ENCODE measurements at places on chromosomes 6 and 20.
A peak's percentile ranks its signal among the peaks of the same experiment; 100 is the strongest.

DNA sequence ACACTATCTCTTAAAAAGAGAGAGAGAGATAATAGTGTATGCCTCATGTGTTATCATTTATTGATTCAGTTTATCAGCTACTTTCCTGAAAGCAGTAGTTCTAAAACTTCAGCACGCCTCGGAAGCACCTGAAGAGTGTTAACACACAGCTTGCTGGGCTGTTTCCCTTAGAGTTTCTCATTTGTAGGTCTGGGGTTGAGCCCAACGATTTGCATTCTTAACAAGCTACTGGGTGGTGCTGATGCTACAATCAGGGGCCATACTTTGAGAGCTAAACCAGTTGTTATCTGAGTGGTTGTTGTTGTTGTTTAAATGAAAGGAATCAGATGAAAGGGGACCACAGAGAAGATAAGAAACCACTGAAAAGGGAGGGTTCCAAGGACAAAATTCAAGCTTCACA is 32.6 kb downstream of the SIM1 start:
- DNase-seq = no peak

DNA sequence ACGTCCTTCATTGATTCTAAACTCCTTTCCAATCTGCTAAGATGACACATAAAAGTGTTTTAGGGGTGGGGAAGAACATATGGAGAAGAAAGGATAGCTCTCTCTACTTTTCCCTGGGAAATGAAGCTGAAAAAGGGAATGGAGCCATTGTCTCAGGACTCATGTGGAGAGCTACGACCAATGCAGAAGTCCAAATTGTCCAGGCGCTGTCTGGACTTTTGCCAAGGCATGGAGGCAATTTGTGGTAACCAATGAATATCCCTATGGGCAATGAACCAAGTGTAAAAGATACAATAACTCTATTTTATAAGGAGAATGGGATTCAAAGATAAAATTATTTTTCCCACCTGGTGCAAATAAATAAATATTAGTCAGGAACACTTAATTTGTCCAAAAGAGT is 16.1 kb downstream of the FBXL4 start:
- no peak for DNase-seq

DNA sequence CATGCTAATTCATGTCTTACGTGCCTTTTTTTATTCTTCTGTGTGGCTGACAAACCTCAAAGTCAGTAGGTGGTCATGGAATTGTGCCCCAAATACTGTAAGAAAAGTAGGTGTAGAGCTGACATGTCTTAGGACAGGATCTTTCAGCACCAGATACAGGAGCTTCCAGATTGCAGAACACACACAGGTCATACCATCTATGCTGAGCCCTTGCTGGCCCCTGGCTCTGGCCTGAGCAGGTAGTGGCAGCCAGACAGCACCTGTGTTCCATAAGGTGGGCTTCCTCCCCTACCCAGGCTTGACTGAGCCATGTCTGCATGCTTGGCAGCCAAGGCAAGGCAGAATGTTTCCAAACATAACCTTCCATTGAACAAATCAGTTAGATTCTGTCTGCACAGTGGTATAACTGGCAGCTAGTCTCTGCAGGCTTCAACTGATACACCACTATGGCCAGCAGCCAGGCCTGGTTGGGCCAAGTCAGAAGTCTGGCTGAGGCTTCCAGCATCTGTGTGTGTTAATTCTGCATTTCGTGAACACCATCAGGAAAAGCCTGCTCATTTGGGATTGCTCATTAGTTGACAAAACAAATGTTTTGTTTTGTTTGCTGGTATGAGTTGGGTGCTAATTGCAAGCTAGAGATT is 366.5 kb downstream of the FOXA2 start:
- no peak for DNase-seq

- no peak for DNase-seq
Measured at GRCh38 chr6:127630800-127631199, 53.8 kb downstream of the C6orf58 start.

DNA sequence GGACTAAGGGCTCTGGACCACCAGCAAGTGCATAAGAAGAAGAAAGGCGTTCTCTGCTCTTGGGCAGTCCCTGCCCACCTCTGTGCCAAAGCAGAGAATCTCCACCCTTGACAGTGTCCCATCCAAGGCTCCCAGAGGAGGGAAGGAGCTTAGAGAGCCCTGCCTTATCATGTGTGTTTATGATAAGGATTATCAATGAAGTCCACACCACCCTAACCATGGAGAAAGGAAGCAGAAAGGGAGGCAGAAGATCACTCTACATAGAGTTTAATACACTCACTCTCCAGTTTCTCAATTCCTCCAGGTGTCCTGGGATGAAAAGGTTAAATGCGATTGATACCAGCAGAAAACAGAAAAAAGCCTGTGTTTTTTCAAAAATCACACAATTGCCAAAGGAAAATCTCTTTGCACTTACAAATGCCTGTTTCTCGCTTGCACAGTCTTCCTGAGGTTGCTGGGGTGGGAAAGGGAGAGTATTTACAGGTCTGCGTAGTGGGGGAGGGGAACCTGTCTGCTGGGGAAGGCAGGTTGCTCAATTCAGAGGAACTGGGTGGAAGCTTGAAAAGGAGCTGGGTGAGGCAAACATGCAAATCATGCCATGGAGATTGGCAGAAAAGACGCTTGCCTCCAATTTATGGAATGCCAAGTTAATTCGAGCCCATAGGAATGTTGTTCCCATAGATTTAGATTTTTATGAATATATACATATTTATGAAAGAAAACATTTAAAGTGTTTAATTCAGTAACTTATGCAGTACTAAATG is 104.0 kb downstream of the EYA2 start:
- peak; percentile 28 for DNase-seq

GRCh38 chr6:126361832-126362440 is 22.0 kb downstream of the CENPW start:
- no peak for DNase-seq

GRCh38 chr6:144219056-144219685 is 66.0 kb upstream of the UTRN start:
- no peak for DNase-seq

DNA sequence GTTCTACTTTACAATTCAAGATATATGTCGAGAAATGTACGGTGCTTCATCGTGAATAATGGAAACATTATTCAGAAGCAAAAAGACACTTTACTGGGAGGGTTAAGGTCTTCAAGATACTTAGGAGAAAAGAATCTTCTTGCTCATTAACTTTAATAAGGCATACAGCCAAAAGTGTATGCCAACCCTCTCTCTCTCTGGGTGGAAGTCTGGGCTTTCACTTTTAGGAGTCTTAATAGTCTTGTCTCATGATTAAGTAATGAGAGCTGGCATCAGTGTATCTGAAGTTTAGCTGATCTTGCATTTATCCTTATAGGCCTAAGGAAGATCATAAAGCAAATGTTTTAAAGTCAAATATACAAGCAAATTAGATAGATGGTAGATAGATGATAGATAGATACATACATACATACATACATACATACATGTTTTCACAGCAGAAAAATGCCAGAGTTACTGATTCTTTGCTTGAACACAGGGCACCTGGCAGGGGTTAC is 21.5 kb downstream of the OLIG3 start:
- no peak for DNase-seq

DNA sequence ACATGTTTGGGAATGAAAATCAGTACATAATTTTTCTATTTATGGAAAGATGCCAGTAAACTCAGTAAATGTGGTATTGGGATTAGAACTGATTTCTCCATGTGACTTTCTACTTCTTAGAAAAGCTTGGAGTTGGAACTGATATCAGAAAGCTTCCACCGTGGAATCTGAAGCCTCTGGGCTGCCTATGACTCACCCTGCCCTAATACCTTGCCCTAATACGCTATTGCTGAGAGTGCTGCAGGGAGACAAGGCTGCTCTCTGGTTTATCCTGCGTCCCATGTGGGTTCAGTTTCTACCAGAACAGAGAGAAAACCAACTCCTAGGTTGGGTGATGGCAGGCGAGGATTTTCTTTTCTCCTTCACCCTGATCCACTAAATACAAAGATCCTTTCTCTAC is 3.3 kb upstream of the STMND1 start:
- DNase-seq = no peak

DNA sequence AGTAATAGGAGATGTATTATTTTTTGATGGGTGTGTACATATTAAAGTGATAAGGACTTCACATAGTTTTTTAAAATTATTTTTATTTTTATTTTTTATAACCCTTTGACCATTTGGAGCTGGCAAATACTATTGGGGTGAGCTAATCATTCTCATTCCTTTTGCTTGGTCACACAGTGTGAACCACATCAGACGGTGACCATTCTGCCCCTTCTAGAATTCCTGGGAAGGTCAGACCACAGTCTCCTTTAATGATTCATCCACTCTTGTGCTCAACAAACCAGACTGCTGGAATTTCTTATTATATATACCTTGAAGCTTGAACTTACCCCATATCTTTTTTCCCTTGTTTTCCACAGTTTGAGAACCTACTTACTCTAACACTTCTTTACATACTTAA is 23.9 kb upstream of the PRL start:
- no peak for DNase-seq

DNA sequence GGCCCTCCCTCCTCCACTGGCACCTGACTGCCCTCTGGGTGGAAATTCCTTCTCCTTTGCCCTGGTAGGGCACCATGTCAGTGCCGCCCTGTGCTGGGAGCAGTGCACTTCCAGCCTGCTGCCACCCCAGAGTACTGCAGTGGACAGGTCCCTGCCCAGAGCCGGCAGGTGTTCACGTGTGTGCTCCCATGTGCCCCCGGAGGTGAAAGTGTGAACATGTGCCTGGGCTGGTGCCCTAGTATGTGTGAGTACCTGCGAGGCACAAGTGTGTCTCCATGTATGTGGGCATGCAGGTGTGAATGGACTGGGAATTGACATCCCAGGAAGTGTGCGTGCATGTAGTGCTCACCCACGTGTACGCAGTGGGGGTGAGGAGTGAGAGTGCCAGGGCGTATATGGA is 29.4 kb downstream of the SDCBP2 start:
- DNase-seq = peak; percentile 46

- no peak for DNase-seq
Measured at GRCh38 chr6:16909658-16910360, 148.5 kb upstream of the ATXN1 start.

GRCh38 chr6:90650041-90650940 is 63.4 kb upstream of the MAP3K7 start:
- DNase-seq = peak; percentile 61

DNA sequence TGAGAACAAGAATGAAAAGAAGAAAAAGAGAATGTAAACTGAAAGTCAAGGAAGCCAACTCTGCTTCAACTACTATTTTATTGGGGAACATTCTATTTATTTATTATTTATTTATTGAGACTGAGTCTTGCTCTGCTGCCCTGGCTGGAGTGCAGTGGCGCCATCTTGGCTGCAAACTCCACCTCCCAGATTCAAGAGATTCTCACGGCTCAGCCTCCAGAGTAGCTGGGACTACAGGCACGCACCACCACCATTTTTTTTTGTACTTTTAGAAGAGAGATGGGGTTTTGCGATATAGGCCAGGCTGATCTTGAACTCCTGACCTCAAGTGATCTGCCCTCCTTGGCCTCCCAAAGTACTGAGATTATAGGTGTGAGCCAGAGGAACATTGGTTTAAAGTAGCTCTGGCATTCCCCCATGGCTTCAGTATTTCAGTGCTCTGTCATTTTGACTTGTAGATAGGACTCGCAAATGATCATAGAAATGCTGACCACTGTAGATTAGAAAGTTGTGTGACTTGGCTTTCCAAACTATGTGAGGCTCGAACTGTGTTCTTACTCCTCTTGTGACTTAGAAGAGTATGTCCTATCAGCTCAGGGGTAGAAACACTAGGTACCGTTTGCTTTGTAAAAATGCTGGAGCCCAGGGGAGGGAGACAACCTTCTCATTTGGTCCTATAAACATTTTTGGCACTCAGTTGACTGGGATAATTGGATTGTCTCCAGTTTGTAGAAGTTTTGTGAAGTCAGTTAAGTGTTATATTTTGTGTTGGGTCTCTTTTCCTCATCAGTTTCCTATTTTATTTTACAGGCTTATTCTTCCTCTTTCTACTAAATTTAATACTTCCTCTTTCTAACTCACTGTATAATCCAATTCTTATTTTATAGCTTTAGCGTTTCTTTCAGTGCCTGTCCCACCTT is 544.9 kb upstream of the CITED2 start:
- DNase-seq = no peak

GRCh38 chr20:44830523-44830922 is 20.2 kb upstream of the RIMS4 start:
- DNase-seq = no peak

DNA sequence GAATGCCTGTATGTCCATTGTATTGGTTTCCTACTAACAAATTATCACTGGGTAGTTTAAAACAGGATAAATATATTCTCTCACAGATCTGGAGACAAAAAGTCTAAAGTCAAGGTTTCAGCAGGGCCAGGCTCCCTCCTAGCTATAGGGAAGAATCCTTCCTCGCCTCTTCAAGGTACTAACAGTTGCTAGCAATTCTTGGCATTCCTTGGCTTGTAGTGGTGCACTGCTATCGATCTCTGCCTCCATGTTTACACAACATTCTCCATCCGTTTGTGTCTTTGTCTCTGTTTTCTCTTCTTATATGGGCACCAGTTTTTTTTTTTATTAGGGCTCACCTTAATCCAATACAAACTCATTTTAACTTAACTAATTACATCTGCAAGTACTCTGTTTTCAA is 48.9 kb downstream of the OR2B6 start:
- no peak for DNase-seq

DNA sequence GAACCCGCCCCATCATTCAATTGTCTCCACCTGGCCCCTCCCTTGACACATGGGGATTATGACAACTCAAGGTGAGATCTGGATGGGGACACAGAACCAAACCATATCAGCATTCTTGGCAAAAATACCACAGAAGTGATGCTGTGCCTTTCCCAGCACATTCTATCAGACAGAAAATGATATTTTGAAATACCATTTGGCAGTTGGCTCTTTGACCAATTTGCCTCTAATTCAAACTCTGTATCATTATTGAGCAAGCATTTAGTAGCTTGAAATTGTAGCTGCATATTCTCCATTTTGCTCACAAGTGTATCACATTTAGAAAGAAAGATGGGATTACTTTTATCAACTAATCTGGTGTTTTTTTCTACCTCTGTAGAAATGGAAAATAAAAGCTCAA is 64.0 kb downstream of the PLCB1 start:
- no peak for DNase-seq

DNA sequence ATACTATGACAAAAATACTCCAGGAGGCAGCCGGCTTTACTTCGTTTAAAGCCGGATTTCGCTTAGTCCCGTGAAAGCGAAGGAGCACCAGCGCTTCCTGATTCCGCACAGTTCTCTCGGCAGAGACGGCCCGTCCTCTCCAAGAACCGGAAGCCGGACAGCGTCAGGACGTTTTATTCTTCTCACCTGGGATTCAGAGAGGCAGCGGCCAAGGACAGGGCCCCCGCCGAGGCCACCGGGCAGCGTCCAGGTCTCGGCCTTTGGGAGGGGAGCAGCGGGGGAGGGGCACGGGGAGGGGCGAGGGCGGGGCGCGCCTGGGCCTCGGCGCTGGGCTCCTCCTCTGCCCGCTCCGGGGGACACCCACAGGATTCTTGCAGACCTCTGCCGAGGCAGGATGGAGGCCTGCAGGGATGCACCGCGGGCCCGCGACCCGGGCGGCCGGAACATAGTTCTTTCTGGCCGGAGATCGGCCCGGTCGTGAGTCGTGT is 2.8 kb upstream of the DIDO1 start:
- DNase-seq = no peak

Measured in NCI-H510A (cell line).